Left renal pelvis (tissue), 4 donors: ENCODE measurements at places on chromosomes 4 and X.

DNA sequence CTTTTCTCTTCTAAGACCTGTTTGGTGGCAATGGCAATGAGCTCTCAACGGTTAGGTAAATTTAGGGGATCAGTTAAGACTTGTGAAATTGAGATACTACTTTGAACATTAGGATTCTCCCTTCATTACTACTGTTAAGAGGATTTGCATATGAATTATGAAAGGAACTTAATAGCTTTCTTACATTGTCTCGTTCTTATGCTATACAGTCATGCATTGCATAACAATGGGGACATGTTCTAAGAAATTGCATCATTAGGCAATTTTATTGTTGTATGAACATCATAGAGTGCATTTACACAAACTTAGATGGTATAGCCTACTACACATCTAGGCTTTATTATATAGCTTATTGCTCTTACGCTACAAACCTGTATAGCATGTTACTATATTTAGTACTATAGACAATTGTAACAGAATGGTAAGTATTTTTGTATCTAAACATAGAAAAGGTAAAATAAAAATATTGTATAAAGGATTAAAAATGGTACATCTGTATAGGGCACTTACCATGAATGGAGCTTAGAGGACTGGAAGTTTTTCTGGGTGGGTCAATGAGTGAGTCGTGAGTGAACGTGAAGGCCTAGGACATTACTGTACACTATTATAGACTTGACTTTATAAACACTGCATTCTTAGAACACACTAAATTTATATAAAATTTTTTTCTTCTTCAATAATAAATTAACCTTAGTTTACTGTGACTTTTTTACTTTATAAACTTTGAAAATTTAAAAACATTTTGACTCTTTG lies 62.5 kb downstream of the PAQR3 start:
- no peak for DNase-seq

DNA sequence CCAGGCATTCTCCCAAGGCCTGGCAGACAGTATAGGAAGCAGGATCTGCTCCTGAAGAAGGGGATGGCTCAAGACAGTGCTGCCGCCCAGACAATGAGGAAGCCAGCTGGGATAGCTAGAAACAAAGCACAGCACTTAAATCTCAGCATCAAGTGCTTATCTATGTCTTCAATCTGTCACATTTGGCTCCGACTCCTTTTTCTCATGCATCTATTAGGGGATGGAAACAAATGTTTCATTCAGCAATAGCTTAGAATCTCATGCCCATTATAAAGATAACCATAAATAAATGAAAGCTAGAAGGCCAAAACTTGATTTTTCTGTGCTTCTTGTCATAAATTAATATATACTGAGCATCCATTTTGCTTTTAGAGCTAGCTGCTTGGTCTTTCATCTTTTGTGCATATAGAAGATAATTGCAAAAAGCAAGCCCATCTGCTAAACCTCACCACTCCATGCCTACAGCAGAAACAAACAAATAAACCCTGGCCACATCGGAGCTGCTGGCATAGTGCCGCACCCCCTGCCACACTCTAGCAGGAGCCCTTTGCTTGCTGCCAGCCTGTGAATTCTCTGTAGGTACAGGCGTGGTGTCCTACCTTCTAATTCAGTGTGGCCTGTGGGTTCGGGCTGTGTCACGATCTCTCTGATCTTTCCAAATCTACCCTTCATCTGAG lies 75.9 kb downstream of the AASDH start:
- no peak for DNase-seq

- no peak for DNase-seq
Measured at GRCh38 chr4:73662709-73663546, 42.7 kb upstream of the RASSF6 start.

- DNase-seq: no peak
Measured at GRCh38 chr4:109676886-109677285, 26.4 kb downstream of the CASP6 start.

DNA sequence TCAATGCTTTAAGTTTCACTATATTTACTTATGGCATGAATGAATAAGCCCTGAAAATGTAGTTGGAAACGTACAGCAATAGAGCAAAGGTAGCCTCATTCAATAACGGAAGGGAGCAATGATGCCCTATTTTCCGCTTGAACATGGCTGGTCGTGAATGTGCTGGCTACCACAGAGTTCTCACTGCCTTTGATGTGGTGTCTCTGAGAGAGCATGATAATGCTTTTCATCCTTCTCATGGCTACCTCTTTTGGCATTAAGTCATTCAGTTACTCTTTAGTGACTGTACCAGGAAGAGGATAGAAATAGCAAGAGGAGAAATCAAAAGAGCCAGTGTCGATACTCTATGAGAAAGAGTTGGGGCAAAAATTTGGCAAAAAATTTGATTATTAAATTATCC lies 308.0 kb downstream of the PPP3CA start:
- DNase-seq: no peak

GRCh38 chr4:55255179-55255578 lies 90.9 kb upstream of the SRD5A3 start:
- no peak for DNase-seq
